ENCODE measurements at places on chromosomes 2 and 18.

DNA sequence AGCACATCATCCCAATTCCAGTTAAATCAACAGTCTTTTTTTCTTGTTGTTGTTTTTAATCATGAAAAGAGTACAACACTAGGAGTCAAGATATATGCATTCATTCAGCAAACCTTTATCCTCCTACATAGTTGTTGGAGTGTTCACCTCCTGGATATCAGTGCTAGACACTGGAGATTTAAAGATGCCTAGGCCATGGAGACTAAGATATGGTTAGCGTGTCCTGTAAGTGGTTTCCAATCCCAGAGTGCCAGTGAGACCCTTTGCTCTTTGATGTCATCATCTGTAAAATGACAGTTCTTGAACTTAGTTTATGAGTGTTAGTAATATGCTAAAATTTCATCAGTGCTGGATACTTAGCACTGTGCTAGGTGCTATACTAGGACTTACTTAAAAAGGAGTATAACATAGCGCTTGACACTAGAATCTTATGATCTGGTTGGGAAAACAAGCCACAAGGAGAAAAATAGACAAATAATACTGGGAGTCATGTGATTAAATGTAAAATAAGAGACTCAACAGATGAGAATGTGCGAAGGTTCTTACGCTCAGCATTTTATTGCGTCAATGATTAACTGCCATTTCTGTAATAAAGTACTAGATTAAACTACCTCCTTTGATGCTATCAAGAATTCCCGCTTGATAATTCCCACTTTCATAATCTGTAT lies 31.5 kb downstream of the BABAM2 start:
- no peak for DNase-seq

DNA sequence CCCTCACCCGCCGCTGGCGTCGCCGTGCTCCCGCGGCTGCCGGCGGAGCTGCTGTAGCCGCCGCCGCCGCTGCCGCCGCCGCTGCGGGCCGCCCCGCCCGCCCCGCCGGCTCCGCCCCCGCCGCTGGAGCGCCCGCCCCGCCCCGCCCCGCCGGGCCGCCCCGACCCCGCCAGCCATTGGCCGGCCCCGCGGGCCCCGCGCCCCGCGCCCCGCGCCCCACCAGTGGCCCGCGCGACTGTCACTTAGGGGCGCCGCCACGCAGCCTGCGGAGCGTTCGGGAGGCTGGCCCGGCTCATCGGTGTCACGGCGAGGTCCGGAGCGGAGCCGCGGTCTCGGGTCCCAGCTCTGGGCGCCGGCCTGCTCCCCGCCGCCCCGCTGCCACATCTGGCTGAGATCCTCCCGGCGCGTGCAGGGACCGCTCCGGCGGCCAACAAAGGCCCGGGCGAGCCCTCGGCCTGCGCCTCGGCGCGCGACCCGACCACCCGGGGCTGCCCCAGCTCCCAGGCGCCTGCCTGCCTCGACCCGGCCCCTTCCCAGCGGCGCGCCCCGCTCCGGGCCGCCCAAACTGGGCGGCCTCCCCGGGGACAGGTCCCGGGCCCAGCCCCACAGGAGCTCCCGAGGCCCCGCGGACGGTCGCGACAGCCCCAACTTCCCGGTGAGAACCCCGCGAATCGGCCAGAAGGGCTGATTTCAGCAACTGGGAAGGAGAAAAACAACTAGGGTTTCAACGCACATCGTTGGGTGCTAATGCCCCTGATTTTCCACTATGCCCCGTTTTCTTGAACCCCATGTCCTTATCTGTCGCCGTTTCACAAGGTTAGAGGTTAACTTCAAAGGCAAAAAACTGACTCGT lies at the start of gene MGAT4A:
Gene MGAT4A, minus strand, starts transcription at position 92 of the 853 bp plus-strand sequence. CDS start 4,800 bp downstream, outside the sequence.
- DNase-seq, result no peak

DNA sequence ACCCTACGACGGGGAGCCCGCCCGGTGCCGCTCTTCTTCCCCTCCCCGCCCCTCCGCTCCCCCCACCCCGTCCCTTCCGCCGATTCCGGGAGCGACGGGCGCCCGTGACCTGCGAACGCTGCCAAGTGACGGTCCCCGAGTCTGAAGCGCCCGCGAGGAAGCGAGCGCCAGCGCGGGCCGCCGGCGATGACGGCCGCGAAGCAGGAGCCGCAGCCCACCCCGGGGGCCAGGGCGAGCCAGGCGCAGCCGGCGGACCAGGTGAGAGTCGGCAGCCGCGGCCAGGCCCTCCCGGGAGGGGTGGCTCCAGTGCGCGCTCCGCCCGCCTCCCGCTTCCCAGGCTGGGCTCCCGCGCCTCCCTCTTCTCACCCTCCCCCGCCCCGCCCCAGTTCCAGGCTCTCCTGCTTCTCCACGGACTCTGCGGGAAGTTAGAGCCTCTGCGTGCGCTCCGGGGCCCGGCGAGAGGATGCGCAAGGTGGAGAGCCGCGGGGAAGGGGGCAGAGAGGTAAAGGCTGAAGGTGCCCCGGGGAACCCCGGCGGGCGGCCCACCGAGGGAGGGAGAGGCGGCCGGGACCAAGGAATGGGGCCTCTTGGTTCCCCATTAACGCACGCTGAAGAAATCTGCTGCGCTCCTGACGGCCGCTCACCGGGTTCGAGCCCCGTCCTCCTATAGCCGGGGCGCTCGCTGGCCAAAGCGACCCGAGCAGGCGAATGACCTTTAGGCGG lies 719.5 kb downstream of the DPP10 start:
- no peak for DNase-seq

DNA sequence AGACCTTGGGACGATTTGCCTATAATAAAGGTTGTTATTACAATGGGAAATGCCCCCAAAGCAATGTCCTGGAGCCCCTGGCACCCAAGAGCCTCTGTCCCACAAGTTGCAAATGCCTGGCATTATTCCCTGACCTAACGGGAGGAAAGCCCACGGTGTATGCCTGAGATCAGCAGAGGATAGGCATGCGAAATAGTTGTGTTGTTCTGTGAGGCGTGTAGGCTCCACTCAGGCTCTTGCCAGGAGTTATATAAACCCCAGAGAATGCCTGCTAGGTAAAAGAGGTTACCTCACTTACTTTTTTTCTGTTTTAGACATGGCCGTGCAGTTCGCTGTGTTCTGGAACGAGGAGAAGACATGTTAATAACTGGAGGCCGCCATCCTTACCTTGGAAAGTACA lies 52.1 kb downstream of the AOX1 start:
- DNase-seq, result no peak

- no peak for DNase-seq
Observed at GRCh38 chr2:232369126-232369951, 9.2 kb upstream of the ALPP start.
